ENCODE measurements at places on chromosomes 4 and X.

GRCh38 chrX:149641835-149642234 is 10.2 kb upstream of the TMEM185A start:
- no peak for DNase-seq

DNA sequence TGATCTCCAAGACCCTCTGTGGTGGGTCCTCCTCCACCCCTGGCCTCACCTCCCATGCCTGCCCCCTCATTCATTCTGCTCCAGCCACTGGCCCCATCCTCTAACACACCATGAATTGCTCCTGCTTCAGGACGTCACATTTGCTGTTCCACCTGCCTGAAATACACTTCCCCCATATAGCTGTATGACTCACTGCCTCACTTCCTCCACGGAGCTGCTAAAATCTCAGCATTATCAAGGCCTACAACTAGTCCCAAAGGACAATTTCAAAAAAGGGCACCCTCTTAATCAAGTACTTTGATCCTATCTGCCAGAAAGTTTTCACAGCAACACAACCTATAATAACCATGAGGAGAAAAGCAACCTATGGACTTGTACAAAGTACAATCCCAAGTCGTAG is 43.6 kb upstream of the PHOX2B start:
- no peak for DNase-seq

DNA sequence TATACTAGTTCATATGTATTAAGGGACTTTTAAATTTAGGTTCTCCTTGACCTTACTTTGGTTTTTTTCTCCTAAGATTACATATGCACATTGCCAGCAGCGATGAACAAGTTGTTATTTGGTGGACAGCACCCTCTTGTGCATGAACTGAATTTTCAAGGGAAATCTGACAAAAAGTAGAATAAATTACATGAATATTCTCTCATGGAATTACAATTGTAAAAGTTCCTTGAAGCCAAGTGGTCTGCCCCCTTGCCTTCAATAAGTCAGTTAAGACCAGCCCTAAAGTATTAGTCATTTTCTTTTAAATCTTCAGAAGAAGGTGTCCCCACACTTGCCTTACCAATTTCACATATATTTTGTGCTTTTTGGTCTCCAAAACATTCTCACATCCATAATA is 30.7 kb upstream of the SMARCA5 start:
- DNase-seq, result no peak

GRCh38 chrX:80246271-80246670 is 174.0 kb upstream of the TENT5D start:
- DNase-seq, result no peak

DNA sequence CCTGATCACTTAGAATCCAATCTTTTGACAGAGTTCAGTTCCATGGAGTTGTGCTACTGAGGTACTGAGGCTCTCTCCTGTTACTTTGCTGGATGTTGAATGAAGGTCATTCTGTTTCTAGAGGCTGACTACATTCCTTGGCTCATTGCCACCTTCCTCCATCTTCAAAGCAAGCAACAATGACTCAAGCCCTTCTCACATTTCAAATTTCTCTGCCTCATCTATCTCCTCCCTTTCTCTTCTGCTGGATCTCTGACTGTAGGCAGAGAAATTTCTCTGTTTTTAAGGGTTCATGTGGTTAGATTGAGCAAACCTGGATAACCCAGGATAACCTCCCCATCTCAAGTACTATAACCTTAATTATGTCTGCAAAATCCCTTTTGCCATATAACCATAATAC is 775.4 kb downstream of the STPG2 start:
- no peak for DNase-seq

DNA sequence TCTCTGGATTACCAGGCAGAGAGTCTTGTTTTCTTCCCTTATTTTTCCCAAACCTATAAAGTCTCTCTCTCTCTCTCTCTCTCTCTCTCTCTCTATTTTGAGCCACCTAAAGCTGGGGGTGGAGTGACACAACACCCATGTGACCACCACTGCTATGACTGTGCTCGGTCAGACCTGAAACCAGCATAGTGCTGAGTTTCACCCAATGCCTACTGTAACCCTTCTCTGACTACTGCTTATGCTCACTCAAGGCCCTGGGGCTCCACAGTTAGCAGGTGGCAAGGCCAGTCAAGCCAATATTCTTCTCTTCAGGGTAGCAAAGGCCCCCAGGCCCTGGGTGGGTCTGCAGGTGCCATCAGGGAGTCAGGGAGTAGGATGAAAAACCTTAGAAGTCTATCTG is 114.7 kb upstream of the ARMCX2 start:
- no peak for DNase-seq

- no peak for DNase-seq
Observed at GRCh38 chrX:130688360-130688759, 214.6 kb downstream of the ENOX2 start.

All from stimulated activated CD4-positive, alpha-beta T cell treated with anti-CD3 and anti-CD28 coated beads, Interleukin-1b, Interleukin-23, amount 100 ng/mL, for 1 hour (primary cell).